ENCODE measurements at places on chromosomes 2 and 18.

GRCh38 chr2:71498261-71498701 lies 44.9 kb downstream of the DYSF start:
- peak; percentile 71 for DNase-seq

DNA sequence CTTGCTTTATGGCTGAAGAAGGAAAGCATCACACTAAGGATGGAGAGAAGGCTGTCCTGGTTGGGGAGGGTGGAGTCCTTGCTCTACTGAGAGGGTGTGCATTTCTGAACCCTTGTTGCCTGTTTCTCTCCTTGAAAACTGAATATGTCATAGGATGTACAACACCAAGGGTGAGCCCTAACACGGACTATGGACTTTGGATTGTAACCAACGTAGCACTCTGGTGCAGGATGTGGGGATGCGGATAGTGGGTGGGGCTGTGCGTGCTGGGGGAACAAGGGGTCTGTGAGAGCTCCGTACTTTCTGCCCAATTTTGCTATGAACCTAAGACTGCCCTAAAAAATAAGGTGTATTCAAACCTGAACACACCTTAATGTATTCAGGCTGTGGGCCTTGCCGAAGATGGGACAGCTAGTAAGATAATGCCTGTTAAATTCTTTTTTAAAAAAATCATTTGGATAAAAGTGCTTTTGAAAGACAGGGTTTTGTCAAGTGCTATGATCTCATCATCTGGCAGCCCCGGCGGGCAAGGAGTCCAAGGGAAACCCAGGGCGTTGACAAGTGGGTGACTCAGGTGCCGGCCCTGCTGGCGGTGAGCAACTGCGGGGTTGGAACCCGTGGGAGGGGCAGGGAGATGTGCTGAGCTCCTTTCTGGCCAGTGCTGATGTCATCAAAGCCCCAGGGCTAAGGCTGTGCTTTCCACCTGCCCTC lies 54.0 kb downstream of the GATA6 start:
- DNase-seq, result peak; percentile 92

DNA sequence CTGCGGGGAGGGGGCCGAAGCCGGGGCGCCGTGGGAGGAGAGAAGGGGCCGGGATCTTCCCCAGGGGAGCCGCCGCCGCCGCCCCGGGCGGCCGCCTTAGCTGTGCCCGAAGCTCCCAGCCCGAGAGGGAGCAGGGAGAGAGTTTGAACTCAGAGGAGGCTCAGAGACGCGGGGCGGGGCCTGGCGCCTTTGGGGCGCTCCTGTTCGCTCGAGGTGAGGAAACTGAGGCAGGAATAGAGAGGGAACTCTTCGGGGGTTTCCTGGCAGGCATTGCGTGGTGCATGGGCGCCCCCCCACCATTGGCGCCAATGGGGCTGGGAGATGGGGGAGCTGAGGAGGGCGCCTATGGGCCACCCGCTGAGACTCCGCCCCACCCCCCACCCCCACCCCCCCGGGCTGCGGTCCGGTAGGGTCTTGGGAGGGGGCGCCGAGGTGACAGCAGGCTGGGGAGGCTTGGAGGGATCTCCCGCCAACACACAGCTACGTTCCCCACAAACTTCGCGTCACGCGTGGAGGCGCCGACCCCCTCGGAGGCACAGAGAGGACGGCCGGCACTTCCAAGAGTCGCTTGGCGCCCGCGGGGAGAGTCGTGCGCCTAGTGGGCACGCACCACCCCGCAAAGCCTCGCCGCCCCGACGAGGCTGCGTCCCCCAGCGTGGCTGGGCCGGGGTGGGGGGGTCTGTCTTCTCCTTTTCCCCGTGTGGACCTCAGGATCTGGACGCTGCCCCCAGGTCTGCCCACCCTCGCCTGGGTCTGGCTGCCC lies 680 bp downstream of the CTDSP1 start:
- DNase-seq, result peak; percentile 55

GRCh38 chr2:215712871-215713790 lies 277.3 kb upstream of the FN1 start:
- DNase-seq, result no peak

DNA sequence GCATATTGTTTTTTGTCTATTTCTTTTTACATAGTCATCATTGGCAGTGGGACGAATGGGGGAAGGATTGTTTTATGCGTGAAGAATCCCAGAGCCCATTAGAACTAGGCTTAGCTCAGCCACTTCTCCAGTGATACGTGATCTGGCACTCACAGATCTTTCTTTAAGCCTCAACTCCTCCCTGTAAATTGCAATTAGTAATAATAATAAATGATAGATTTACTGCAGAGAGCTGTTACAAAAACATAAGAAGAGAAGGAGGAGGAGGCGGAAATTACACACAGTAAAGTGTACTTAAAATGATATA lies 629.3 kb downstream of the NRXN1 start:
- no peak for DNase-seq

DNA sequence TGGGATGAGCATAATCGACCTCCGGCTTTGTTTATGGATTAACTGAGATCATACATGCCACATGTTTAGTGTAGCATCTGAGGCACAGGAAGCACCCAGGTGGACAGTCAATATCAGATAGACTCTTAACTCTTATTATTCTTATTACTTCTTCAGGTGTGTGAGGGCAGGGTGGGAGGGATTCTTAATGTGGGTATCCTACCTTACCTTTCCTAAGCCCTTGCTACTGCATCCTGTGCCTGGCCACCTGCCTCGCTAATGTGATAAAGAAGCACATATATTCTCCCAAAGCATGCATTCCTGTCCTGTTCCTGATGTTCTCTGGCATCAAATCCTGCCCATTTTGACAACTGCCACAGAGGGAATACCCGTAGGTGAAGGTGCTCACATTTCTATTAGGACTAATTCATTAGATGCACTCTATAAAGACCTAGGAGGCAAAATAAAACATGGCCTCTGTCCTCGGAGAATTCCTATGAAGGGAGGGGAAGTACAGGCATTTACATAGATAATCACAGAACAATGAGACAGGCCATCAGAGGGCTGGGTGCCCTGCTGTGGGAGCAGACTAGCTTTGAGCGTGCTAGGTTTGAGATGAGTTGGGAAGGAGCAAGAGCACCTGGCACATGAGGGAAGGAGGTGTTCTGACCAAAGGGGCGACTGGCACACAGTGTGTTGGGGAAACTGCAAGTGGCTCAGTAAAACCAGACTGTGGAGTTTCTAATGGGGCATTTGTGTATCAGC lies 19.5 kb upstream of the CELF4 start:
- no peak for DNase-seq

GRCh38 chr18:9918016-9918680 lies 4.3 kb downstream of the VAPA start:
- peak; percentile 25 for DNase-seq

DNA sequence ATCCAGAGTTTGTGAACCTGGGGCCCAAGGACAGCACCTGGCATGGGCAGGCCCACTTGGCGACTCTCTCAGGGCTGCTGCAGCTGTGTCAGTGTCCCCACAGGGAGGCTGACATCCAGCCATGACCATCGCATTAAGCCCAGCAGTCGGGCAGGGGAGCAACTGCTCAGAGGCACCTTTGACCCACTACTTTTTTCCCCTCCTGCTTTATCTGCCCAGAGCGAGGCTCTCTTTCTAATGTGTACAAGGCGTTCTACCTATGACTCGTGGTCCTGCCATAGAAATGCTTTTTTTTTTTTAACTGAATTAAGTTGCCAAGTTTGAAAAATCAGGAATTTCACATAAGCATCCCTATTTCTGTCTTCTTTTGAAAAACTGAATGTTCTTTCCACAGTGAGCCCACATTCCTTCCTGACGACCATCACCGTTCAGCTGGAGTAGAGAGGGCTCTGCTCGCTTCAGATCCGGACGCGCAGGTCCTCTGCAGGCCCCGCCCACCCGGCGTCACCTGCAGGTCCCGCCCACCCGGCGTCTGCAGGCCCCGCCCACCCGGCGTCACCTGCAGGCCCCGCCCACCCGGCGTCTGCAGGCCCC lies 403 bp upstream of the CLUL1 start:
- DNase-seq, result no peak

DNA sequence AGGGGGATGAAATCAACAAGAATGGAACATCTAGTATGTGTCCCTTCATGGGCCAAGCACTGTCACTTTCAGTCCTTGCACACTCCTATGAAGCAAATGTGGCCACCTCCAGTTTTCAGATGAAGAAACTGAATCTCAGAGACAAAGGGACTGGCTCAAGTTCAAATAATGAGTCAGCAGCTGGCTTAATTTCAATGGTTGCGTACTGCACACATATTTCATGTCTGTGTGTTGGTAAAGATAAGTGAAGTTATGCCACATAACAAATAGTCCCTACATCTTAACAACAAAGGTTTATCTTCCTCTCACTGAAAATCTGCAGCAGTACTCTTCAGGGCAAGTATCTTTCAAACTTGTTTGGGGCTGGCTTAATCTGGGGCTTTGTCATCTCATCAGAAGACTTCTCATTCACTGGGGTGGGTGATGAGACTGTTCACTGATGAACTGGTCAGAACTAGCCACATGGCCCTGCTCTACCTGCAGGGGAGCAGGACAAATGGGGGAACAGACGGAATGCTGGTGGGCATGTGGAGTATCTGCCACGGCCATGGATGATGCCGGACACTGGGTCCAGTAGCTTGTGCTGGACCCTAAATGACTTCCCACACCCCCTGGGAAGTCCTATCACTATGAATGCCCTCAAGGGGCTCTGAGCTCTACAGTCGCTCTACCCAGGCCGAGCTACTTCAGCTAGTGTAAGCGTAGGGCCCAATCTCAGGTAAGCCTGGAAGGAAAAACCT lies 263.2 kb downstream of the CYP26B1 start:
- peak; percentile 28 for DNase-seq

DNA sequence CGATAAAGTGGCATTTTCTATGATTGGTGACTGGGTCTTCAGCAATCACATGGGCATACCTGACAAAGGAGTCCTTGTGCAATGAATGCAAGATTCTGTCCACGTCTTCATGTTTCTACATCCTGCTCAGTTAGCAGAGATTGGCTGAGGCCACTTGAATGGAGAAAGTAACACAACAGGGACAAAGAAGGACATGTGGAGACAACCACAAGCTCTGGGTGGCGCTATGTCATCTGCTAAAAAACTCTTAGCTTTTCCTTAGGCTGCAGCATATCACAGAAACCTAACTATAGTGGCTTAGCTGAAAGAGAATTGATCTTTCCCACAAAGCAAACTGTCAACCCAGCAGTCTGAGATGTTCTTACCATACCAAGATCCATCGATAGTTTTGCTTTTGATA lies 1109.7 kb downstream of the SOCS6 start:
- peak; percentile 2 for DNase-seq

- DNase-seq, result no peak
These were observed 182.7 kb downstream of the ANAPC1 start for GRCh38 chr2:111701266-111701665.

- no peak for DNase-seq
These were observed 2.2 kb downstream of the TPGS2 start for GRCh38 chr18:36826556-36826955.

GRCh38 chr2:212537726-212538304 lies 787 bp downstream of the ERBB4 start:
- DNase-seq, result no peak

DNA sequence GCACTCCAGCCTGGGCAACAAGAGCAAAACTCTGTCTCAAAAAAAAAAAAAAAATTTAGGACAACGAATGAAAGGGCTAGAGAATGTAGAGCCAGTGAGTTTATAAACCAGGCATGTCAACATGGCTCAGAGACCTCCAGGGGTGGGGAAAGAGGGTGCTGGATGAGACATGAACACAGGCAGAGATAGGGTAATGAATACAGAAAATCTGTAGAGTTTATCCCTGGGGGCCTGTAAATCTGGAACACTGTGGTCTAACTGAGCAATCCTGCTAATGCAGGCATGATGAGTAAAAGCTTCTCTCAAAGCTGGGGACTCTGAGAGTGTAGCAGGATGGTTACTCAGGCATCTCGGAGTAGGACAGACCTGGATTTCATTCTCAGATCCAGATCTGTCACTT lies 59.2 kb upstream of the IGFBP2 start:
- DNase-seq, result no peak

DNA sequence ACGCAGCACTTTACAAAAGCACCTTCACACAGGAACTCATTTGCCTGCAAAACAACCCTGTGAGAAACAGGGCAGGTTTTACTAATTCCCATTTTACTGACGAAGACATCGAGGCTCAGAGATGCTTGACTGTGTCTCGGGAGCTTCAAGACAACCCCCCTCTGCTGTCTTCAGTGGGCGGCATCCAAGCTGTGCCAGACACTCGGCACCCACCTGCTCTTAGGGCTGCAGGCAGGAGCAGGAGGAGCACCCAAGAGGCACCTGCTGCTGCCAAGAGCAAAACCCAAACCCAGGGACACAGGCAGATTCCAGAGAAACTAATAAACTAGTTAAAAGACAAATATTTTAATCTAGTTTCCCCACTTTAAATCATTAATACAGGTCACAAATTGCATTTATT lies 67.9 kb downstream of the PPP4R1 start:
- no peak for DNase-seq

DNA sequence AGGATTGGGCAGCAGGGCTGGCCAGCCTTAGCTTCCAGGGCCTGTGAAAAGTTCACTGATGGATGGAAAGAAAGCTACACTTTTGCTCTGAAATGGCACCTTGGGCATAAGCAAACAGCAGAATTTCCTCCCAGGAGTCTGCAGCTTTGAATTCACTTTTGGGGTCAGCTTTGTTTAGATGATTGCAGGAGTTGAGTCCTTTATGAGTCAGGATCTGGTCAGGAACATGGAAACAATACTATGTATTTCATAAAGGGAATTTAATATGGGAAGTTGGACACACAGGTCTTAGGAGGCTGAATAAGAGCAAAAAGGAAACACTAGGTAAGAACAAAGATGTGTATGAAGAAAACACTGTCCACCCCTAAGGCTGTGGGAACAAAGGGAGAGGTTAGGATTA lies 345.3 kb downstream of the TSN start:
- DNase-seq, result no peak
